ENCODE measurements at places on chromosomes 16 and 17. TPM values are rescaled to one million over a fixed set of nuclear protein-coding genes. Genes with fewer than 3 reads are reported as not detected.

DNA sequence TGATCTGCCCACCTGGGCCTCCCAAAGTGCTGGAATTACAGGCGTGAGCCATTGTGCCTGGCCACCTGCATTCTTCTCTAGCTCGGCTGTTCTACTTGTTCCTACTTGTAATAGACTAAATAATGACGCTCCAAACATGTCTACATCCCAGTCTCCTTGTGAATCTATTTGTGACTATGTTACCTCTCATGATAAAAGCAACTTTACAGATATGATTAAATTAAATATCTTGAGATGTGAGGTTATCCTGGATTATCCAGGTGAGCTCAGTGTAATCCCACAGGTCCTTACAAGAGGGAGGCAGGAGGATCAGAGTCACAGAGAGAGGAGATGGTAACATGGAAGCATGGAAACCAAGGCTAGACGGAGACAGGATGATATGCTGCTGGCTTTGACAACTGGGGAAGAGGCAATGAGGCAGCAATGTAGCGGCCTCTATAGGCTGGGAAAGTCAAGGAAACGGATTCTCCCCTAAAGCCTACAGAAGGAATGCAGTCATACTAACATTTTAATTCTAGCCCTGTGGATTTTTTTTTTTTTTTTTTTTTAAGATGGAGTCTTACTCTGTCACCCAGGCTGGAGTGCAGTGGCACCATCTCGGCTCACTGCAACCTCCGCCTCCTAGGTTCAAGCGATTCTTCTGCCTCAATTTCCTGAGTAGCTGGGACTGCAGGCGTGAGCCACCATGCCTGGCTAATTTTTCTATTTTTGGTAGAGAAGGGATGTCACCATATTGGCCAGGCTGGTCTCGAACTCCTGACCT, 5.0 kb upstream of the LASP1 start:
- no peak overlapping the region for H3K4me3 ChIP-seq
- H3K4me1 ChIP-seq = peaks cover 8% of the 10 kb centered on the region
- DNase-seq = no peak
- no peaks in the 10 kb centered on the region for H3K27me3 ChIP-seq
- H3K27ac ChIP-seq = no peak overlapping the region

DNA sequence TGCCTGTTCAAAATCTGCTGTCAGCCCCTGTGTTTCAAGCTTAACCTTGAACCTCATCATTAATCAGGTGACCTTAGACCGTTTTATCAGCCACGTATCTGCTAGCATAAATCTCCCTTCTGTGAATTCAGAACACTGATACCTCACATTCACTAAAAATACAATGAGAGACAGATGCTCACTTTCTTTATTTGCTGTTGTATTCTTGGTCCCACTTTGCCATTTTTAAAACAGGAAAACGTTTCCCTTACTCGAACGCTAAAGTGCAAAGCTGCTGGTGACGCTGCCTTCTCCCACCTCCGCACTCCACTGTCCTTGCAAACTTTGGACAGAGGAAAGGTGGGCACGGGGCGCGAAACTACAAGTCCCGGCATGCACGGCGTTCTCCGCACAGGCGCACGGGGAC, 220 bp upstream of the ARHGAP44 start:
- H3K36me3 ChIP-seq = no peaks in the 10 kb centered on the region
- peaks cover 9% of the 10 kb centered on the region for H3K4me1 ChIP-seq
- H3K27me3 ChIP-seq = peaks cover 20% of the 10 kb centered on the region
- no peak for DNase-seq
- no peak overlapping the region for H3K4me3 ChIP-seq

DNA sequence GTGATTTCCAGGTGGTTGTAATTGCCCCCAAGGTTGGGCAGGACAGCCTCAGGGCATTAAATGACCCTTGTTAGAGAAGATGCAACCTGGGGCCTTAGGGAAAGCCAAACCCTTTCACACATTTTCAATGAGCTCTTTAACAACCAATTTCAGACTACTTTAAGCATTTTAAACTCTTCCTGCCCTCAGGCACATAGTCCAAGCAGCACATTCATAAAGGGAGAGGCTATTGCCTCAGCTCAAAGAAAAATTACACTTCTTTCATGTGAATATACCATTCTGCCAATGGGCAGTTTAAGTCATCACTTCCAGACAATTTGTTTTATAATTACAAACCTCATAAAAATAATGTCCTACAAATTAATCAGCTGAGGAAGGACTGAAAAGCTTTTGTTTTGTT, 544.5 kb downstream of the NPIPA7 start:
- H3K4me1 ChIP-seq = no peaks in the 10 kb centered on the region
- H3K36me3 ChIP-seq = no peaks in the 10 kb centered on the region
- H3K27ac ChIP-seq = no peak overlapping the region
- DNase-seq = no peak

DNA sequence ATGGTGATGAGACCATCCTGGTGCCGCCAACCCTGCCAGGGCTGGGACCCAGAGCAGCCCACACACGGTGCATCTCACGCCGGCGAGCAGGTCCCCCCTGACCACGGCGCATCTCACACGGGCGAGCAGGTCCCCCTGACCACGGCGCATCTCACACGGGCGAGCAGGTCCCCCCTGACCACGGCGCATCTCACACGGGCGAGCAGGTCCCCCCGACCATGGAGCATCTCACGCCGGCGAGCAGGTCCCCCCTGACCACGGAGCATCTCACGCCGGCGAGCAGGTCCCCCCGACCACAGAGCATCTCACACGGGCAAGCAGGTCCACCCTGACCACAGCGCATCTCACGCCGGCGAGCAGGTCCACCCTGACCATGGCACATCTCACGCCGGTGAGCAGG, 59.2 kb downstream of the MRM3 start:
- H3K36me3 ChIP-seq = no peaks in the 10 kb centered on the region
- H3K4me3 ChIP-seq = no peak overlapping the region
- no peaks in the 10 kb centered on the region for H3K4me1 ChIP-seq
- no peaks in the 10 kb centered on the region for H3K27me3 ChIP-seq
- H3K27ac ChIP-seq = no peak overlapping the region

- no peak overlapping the region for H3K27ac ChIP-seq
- no peaks in the 10 kb centered on the region for H3K36me3 ChIP-seq
- no peak for DNase-seq
- H3K4me3 ChIP-seq = no peak overlapping the region
- no peaks in the 10 kb centered on the region for H3K4me1 ChIP-seq
Measured at GRCh38 chr16:74842413-74842812, 67.8 kb upstream of the FA2H start.

GRCh38 chr17:65772989-65773388, 211.5 kb upstream of the AXIN2 start:
- no peaks in the 10 kb centered on the region for H3K36me3 ChIP-seq
- H3K4me3 ChIP-seq = no peak overlapping the region
- DNase-seq = no peak
- no peak overlapping the region for H3K27ac ChIP-seq

GRCh38 chr16:50530277-50531236, 17.6 kb upstream of the NKD1 start:
- H3K27me3 ChIP-seq = peaks cover 12% of the 10 kb centered on the region
- H3K27ac ChIP-seq = no peak overlapping the region
- DNase-seq = no peak
- H3K4me3 ChIP-seq = no peak overlapping the region
- no peaks in the 10 kb centered on the region for H3K4me1 ChIP-seq

GRCh38 chr16:23290189-23291062, 11.7 kb upstream of the SCNN1B start:
- no peak overlapping the region for H3K4me3 ChIP-seq
- no peak for DNase-seq
- no peaks in the 10 kb centered on the region for H3K36me3 ChIP-seq
- H3K27me3 ChIP-seq = peaks cover 14% of the 10 kb centered on the region
- no peaks in the 10 kb centered on the region for H3K4me1 ChIP-seq

GRCh38 chr16:90048347-90048722, 28.8 kb downstream of the PRDM7 start:
- H3K36me3 ChIP-seq = no peaks in the 10 kb centered on the region
- peaks cover 34% of the 10 kb centered on the region for H3K27me3 ChIP-seq
- no peak overlapping the region for H3K4me3 ChIP-seq
- H3K4me1 ChIP-seq = peaks cover 15% of the 10 kb centered on the region
- no peak for DNase-seq
- no peak overlapping the region for H3K27ac ChIP-seq

- H3K27me3 ChIP-seq = no peaks in the 10 kb centered on the region
- no peak for DNase-seq
- peaks cover 16% of the 10 kb centered on the region for H3K4me1 ChIP-seq
- no peak overlapping the region for H3K4me3 ChIP-seq
- no peaks in the 10 kb centered on the region for H3K36me3 ChIP-seq
- no peak overlapping the region for H3K27ac ChIP-seq
Measured at GRCh38 chr17:8861495-8862181, 5.8 kb downstream of the PIK3R6 start.

- H3K4me1 ChIP-seq = no peaks in the 10 kb centered on the region
- no peak for DNase-seq
- no peaks in the 10 kb centered on the region for H3K36me3 ChIP-seq
- peaks cover 55% of the 10 kb centered on the region for H3K27me3 ChIP-seq
Measured at GRCh38 chr16:9012848-9013507, 49.3 kb upstream of the USP7 start.

GRCh38 chr16:25996052-25996451, 304.3 kb downstream of the HS3ST4 start:
- H3K4me3 ChIP-seq = no peak overlapping the region
- H3K36me3 ChIP-seq = no peaks in the 10 kb centered on the region
- no peaks in the 10 kb centered on the region for H3K4me1 ChIP-seq
- no peak overlapping the region for H3K27ac ChIP-seq
- no peaks in the 10 kb centered on the region for H3K27me3 ChIP-seq
- no peak for DNase-seq

DNA sequence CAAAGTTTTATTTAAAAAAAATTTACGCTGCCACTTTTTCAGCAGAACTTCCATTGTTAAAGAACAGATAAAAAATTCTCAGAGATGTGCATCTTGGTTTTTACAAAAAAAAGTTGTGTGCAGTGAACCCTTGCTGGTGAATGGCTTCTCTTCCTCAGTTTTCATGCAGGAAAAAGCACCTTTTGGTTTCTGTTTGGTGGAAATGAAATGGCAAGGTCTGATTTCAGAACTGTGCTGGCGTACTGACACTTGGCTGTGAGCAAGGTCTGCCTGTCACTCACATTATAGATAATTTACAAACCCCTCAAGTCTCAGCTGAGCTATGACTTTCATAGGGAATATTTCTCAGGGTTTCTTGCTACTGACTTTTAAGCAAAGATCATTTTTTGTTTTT, 5.7 kb upstream of the SALL1 start:
- H3K4me1 ChIP-seq = no peaks in the 10 kb centered on the region
- peaks cover 20% of the 10 kb centered on the region for H3K27me3 ChIP-seq
- DNase-seq = no peak
- no peak overlapping the region for H3K4me3 ChIP-seq

GRCh38 chr17:17798010-17798556, 38.7 kb downstream of the SREBF1 start:
- H3K36me3 ChIP-seq = peaks cover 27% of the 10 kb centered on the region
- peaks cover 3% of the 10 kb centered on the region for H3K4me1 ChIP-seq
- DNase-seq = no peak
- no peaks in the 10 kb centered on the region for H3K27me3 ChIP-seq
- no peak overlapping the region for H3K27ac ChIP-seq
- no peak overlapping the region for H3K4me3 ChIP-seq

Gene ADCY9
- total RNA-seq = 11.9 TPM

Gene OR4D1
- 1.9 TPM for total RNA-seq

Gene RTN4RL1
- total RNA-seq = 1.1 TPM

Gene DNAJA3
- 65.7 TPM for total RNA-seq

Gene DNAAF1
- not detected for total RNA-seq

Gene MYH2
- not detected for total RNA-seq

Gene SCNN1B
- not detected for total RNA-seq

Gene MARVELD3
- total RNA-seq = not detected

Gene ZFP3
- 3.3 TPM for total RNA-seq

Gene ANKRD40CL
- total RNA-seq = not detected
